ENCODE measurements at places on chromosomes 5 and 9.

- DNase-seq: no peak
Measured at GRCh38 chr5:55626790-55627189, 85.3 kb downstream of the SLC38A9 start.

GRCh38 chr5:163943546-163943945 lies 438.1 kb downstream of the MAT2B start:
- DNase-seq: no peak

DNA sequence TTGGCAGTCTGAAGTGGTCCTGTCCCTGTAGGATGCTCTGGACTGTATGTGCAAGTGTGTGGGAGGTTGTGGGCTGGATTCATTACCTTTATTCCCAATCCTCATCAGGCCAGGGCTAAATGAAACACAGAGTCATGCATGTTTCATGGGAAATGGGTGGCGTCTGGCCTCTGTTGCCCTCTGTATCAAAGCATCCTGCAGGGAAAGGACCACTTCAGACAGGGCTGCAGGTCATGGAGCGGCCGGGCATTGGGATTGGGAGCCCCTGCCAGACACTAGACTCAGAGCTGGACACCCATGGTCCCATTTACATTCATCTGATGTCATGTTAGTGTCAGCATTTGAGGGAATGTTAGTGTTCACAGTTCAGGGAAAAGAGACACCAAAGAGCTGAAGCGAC lies 53.8 kb downstream of the UBE2QL1 start:
- no peak for DNase-seq

- DNase-seq: no peak
Measured at GRCh38 chr5:120236360-120236759, 227.7 kb upstream of the PRR16 start.

DNA sequence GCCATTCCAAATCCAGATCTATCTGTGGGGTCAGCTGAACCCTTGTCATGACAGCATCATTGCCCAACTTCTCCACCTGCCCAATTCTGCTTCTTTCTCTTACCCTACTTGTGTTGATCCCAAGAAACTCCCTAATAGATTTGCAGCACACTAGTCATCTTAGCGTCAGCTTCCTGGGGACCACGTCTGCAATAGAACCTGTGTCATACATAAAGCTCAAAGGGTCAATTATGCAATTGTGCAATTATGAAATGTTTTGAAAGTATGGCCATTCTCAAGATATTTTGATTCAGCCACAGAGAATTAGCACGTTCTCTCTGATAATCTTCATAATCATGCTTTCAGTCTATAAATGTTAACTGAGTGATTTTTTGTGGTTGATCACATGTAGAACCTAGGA lies 87.4 kb upstream of the PAPPA start:
- no peak for DNase-seq

GRCh38 chr5:148817606-148818005 lies 8.8 kb upstream of the ADRB2 start:
- no peak for DNase-seq

- no peak for DNase-seq
Measured at GRCh38 chr5:2249026-2249425, 366.3 kb upstream of the IRX4 start.

GRCh38 chr5:125338440-125339174 lies 592.2 kb upstream of the ZNF608 start:
- no peak for DNase-seq

DNA sequence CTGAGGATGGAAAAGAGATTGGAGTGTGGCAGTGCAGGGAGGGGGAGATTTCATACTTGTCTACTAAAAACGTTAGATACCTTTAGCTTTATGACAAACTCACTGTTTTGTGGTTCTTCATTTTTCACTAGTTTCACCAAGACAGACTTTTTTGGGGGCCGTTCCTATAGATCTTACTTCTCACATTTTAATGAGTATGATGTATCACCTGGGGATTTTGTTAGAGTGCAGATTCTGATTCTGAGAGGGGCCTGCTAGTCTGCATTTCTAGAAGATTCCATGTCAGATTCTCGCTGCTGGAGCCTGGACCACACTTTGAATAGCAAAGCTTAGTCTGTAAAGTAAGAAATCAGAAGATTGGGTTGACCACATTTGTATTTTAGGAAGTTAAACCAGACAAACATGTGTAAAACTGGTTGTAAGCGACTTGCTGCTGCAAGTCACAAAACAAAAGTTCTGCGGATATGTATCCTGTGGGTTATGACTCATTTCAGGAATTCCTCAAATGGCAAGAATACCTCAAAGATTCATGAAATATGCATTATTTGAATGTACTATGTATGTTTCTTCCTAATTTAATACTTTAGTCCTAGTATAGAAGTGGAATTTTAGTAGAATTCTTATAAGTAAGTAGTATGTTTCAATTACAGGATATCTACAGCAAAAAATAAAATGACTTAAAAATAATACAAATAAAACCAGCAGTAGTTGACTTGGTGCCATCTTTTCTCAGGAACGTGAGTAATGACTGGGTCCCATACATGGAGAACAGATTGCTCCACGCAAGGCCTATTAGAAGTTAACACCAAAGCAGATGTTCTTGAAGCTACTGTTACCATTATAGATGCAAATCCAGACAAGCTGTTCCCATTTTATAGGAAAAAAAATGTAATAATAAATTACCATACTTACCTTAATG lies 27.8 kb downstream of the NFIL3 start:
- DNase-seq: peak; percentile 46

GRCh38 chr5:55620009-55620765 lies 85.4 kb upstream of the PLPP1 start:
- DNase-seq: no peak

- no peak for DNase-seq
Measured at GRCh38 chr9:33921967-33922895, 105.3 kb downstream of the UBE2R2 start.

GRCh38 chr9:14127656-14128055 lies 186.3 kb downstream of the NFIB start:
- DNase-seq: no peak

DNA sequence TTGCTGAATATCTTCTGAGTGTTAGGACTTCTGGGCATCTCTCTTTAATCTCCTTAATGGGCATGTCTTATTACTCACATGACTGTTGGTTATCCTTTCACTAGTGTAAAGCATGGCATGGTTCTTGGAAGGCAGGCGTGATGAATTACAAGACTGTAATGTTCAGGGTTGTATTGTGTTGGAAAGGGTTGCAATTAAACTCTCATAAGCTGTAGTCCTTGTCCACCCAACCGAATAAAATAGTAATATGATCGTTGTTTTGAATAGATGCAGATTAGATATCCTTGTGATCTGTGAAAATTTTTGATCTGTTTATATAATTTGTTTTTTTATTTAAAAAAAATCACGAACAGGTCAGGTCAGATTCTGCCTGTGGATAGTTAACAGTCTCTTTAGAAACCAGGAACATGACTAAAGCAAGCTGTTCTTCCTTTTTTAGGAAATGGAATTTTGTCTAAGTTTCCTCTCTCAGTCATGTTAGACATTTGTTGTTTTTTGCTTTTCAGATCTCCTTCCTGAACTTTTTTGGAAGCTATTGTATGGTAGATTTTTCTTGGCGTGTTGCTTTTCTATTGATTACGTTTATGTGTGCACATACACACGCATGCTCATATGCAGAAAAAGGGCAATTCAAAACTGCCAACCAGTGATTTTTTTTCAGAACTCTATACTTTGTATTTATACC lies 121.8 kb downstream of the ARHGEF28 start:
- DNase-seq: no peak

GRCh38 chr9:26326563-26326962 lies 566.0 kb downstream of the CAAP1 start:
- peak; percentile 17 for DNase-seq

GRCh38 chr5:133868946-133869518 lies 99.4 kb downstream of the C5orf15 start:
- DNase-seq: no peak

Data from GM12878 (cell line).